HFFc6 (cell line): ENCODE measurements at places on chromosomes 3 and 15. TPM values are rescaled to one million over a fixed set of nuclear protein-coding genes. Genes with fewer than 3 reads are reported as not detected.

The SPATA16 gene
- total RNA-seq = not detected in 3 replicates

The LRRIQ4 gene
- total RNA-seq = not detected in 3 replicates

The LYZL4 gene
- not detected in 3 replicates for total RNA-seq

The ROPN1 gene
- total RNA-seq = not detected in 3 replicates

The GOLGA8S gene
- not detected in 2 replicates for total RNA-seq
